ENCODE measurements at places on chromosomes 2 and 18.

GRCh38 chr2:64650722-64651338 lies 2.9 kb downstream of the SERTAD2 start:
- DNase-seq: no peak

- DNase-seq: no peak
Measured at GRCh38 chr2:74312913-74313312, 30.3 kb downstream of the SLC4A5 start.

DNA sequence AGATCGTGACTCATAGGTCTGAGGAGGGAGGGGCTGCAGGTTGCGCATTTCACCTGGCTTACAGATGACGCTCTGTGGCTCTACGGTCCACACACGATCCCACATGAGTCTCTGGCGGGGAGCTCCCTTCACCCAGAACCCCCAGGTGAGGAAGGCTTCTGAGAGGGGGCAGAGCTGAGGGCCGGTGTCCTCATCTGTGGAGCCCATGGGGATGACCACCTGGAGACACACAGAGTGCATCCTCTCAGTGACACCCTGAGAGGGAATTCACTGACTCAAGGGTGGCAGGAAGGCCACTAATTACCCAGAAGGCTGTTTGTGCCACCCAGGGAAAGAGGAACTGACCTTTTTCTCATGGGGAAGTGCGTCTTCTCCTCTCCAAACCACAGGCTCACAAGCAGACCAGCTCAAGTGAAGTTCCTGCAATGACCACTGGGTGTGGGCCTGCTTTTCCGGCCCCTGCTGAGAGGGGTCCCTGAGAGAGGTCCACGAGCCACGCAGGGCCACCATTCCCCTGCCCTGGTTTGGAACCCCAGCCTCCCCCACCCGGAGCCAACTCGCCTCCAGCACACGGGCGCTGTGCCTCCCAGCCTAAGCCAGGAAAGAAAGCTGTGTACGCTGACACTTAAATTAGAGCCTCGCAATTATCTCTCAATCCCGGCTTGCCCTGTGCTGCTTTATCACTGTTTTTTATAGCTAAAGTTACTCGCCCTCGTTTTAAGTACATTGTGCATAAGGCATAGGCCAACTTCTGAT lies 114.1 kb downstream of the BCL11A start:
- DNase-seq: no peak

DNA sequence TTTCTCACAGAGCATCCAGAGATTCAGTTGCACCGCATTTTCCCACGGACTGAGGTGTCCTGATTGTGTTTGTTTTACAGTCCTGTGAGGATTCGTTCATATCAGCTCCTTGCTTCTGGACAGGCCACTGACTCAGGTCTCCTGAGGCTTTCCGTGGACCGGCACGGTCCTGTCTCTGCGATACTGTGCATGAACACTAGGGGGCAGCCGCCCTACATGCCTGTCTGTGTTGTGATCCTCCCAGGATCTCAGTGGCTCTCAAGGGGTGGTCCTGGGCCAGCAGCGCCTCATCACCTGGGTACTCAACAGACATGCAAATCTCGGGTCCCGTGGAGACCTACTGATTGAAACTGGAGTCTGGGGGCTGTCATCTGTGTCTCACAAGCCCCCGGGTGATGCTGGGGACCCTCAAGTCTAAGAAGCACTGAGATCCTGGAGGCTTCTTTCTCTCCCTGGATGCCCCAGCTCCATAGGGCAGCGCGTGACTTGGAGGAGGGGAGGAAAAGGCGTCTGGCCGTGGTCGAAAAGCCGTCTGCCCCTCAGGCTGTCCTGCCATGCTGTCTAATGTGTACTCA lies 28.9 kb downstream of the IL1R2 start:
- DNase-seq: peak; percentile 79

- no peak for DNase-seq
Measured at GRCh38 chr2:216181351-216181750, 72.2 kb downstream of the XRCC5 start.

- no peak for DNase-seq
Measured at GRCh38 chr2:160940699-160941098, 219.5 kb upstream of the TANK start.

DNA sequence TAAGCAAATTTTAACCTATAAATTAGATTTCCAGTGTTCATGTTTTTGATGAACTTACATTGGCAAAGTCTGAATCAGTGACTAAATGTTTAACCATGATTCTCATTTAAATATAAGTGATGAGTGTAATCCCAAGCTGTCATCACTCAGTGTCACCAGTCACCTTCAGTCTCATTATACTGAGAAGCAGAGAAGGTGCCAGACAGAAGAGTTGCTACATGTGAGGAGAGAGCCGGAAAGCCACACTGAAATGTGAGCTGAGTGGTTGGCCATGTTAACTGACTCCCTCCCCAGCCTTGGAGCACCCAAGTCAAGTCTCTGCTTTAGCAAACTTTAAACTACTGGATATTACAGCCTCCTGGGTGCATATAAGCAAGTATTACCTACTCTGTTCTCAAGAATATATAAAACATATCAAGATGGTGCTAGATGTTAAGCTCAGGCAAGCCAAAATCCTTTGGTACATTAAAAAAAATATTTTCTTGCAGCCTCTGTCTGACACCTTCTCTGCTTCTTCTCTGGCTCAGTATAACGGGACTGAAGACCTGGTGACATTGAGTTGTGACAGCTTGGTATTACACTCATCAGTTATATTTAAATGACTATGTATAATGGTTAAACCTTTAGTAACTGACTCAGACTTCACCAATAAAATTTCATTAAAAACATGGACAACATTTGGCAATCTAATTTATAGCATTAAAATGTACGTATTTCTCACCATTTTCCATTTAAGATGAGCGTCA lies 75.8 kb upstream of the MAP3K20 start:
- DNase-seq: no peak

GRCh38 chr18:58045242-58046092 lies 1.4 kb downstream of the NEDD4L start:
- DNase-seq: peak; percentile 5

DNA sequence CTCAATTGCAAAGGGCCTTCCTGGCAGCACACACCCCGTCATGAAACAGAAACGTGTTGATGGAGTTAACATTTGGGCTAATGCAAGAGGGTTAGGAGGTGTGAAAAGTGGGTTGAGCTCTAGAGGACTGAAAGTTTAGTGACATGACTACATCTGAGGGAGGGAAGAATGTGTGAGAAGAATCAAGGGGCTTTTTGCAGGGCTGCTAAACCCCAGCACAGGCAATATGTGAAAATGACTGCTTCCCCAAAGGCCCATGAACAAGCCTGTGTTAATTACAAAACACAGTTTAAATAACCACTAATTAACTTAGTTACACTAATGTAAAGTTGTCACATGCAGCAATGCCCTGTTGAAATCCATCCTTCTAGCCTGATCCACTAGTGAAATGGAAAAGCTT lies 63.4 kb upstream of the PEX13 start:
- DNase-seq: no peak

DNA sequence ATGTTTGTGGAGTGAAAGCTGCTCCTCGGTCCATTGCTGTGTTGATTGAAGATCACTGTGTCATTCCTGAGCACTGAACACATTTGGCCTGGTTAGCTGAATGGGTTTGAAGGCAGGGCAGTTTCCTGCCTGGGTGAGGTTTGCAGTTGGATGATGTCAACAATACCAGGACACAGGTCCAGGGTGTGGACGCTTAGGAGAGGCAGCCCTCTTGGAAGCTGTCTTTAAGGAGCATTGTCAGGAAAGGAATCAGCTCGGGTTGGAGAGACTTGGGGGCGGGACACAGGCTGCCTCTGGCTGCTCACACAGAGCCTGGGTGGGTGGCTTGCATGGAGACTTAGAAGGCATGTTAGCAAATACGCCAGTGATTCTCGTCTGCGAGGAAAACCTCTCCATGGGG lies 237.7 kb downstream of the SEPTIN10 start:
- DNase-seq: no peak

DNA sequence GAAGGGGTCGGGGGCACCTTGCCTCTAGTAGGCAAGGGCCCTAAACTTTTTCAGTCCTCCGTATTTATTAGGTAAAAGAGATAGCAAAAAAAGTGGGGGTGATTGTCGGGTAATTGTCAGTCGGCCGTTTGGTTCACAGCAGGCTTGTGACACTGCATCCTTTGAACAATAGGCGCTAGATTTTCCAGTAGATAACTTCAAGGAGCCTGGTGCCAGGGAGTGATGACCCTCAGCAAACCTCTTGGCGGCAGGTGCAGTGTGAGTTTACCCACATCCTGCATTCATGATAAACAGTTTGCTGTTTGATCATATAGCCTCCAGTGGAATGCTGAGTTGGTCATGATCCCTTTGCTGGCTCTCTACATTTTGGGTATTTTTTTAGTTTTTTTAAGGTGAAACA lies 22.9 kb downstream of the SERPINB8 start:
- DNase-seq: no peak

DNA sequence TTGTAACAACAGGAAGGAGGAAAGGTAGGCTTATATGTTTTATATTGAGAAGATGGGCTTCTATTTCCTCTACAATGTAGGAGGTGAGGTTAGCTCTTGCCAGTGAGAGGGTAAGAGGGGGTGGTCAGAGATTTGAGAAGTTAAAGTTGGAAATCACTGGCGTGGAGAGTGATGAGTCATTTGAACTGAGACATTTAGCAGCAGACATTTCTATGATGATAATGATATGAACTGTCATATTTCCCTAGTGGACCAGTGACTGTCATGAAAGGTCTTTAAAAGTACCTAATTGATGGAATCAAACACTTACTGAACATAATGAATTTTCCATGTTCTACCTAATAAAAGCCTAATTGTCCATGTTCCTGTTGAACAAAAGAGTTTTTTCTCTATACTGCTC lies 126.1 kb downstream of the FAM161A start:
- DNase-seq: no peak

GRCh38 chr2:134402410-134402809 lies 148.5 kb downstream of the MGAT5 start:
- no peak for DNase-seq

- DNase-seq: no peak
Measured at GRCh38 chr2:159658881-159659873, 42.8 kb upstream of the BAZ2B start.

DNA sequence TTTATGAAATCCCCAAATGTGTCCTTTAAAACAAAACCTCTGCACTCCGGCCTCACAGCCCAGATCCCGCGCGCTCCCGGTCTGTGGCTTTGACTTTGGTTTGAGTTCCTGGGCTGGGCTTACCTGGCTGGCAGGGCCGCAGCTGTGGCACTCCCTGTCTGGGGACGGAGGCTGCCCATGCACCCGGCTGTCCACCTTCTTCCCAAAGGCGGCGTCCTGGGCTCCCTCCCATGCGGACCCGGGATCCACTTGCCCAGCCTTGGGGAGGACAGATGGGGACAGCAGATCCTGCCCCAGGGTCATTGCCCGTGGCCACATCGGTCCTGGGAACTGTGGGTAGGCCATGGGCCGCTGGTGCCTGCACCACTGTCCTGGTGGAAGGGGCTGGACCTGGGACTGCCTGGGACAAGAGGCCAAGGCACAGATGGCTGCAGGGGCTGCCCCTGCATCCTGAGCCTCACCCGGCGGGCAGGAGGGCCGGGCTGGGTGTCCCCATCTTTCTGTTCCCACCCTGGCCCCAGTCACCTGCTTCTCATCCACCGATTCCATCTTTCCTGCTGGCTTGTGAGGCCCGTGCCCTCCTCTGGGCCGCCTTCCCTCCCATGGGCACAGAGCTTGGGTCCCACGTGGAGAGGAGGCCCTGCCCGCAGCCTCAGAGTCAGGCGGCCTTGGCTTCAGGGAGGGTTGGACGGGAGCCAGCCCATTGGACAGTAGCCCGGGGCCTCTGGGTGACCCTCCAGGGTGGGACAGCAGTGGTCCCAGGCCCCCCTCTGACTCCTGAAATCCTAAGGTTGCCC lies 27.7 kb downstream of the NFATC1 start:
- DNase-seq: no peak

DNA sequence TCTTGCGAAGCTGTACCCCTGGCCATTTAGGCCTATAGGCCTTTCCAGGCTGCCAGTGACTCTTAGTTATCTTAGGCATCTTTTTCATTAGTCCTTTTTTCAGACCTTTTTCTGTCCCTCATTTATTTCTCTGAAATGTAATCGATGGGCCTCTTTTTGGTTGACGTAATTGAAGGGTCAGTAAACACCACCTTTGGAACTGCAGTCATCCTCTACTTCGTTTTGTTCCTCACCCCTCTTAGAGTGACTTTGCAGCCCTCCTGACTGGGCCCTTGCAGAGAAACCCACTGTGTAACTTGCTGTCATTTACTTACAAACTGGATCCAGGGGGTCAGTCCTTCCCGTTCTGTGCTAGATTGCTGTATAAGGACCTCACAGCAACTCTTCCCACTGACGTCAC lies 23.2 kb downstream of the CENPO start:
- no peak for DNase-seq

GRCh38 chr2:242069018-242069417 lies 199.5 kb downstream of the RTP5 start:
- DNase-seq: no peak

- no peak for DNase-seq
Measured at GRCh38 chr2:219509780-219510511, 4.3 kb upstream of the ASIC4 start.

DNA sequence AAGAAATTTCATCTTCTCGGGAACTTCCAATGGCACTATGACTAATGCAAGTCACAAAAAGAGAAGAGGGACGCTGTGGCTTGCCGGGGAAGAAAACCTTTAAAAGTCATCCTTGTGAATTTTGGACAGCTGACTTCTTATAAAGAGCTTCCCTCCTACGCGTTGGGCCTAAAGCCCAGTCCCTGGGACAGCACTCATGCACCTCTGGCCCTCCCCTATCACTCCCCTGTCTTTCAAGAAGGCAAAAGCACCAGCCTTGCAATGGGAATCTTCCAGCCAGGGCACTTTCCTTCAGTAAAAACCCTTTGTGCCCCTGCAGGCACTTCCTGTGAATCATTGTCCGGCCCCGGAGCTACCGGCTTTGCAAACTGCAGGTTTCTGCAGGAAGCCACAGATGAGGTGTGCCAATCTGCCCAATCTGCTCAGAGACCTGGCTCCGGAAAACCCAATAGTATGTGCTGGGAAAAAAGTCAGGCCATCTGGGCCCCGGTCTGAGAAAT lies 7.1 kb downstream of the MREG start:
- peak; percentile 32 for DNase-seq

DNA sequence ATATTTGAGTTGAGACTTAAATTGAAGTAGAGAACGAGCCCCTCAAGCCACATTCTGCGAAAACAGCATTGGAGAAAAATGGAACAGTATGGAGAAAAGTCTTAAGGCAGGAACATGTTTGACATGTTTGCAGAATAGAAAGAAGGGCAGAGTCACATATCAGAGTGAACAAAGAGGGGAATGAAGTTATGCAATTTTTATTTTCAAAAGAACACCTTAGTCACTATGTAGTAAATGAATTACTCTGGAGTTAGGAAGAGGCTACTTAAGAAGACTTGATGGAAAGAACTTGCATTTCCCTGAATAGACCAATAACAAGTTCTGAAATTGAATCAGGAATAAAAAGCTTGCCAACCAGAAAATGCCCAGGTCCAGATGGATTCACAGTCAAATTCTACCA lies 391.4 kb upstream of the CDH19 start:
- no peak for DNase-seq

- DNase-seq: no peak
Measured at GRCh38 chr2:10042301-10043161, 819 bp upstream of the KLF11 start.

- no peak for DNase-seq
Measured at GRCh38 chr2:159817283-159817682, 19.3 kb upstream of the CD302 start.

GRCh38 chr2:200761266-200761665 lies 50.4 kb upstream of the BZW1 start:
- DNase-seq: no peak
